ENCODE measurements at places on chromosomes 12 and 14.

GRCh38 chr14:72026536-72026935 lies 94.3 kb downstream of the RGS6 start:
- DNase-seq: no peak

- no peak for DNase-seq
These were observed 21.6 kb upstream of the CDK2AP1 start for GRCh38 chr12:123293178-123293760.

GRCh38 chr12:4118601-4119156 lies 154.9 kb upstream of the CCND2 start:
- DNase-seq: no peak

GRCh38 chr12:97321621-97322020 lies 141.0 kb upstream of the RMST start:
- DNase-seq: no peak

DNA sequence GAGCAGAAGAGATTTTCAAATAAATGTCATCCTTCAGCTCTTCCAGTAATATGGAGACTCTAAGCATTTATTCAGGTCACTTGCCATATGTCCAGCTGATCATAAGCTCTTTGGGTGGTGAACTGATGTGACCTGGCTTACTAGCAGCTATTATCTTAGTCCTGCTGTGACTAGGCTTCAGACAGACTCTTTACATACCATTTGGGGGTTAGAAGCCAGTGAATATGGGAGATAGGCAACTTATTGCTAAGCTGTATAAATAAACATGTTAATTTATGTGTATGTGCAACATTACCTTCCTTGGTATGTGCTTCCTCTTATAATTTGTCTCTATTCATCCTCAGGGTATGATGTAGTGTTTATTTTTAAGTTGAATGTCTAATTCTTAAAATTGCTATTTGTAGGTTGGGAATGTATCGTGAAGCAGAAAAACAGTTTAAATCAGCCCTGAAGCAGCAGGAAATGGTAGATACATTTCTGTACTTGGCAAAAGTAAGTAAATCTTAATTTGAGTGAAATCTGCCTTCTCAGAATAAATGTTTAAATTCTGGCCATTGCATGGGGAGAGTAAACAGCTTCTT lies 32.4 kb downstream of the TTC8 start:
- DNase-seq: no peak

DNA sequence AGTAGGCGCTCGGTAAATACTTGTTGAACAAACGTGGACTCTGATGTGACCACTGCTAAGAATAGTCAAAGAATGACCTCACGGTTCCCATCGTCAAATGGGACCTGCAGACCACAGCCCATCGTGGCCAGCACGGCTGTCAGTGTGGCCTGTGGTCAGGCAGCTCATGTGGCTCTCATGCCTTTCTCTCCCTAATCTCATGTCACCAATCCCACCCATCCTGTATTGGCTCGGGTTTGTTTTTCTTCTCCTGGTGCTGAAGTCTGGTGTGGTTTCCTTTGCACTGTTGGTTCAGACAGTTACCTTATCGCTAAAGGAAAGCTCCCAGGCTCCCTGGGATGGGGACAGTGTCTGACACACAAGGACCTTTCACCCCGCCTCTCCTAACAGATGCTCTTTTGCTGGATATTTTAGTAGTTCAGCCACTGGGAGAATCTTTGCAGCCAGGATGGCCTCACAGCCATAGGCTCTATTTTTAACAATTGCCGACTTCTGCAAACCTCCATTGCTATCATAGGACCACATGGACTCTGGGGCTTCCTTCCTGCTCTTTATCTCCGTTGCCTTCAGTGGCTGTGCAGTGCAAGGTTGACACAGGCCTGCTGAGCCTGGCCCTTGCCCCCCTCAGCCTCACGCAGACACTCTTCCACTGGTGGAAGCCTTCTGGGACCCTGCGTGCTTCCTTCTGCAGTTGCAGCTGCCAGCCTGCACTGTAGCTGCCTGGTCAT lies 293.1 kb upstream of the FKBP4 start:
- no peak for DNase-seq
